ENCODE measurements at places on chromosomes 3 and 15. TPM values are rescaled to one million over a fixed set of nuclear protein-coding genes. Genes with fewer than 3 reads are reported as not detected.

The SAXO2 gene
- 0.51 TPM for total RNA-seq

The ANKDD1A gene
- 11.7 TPM for total RNA-seq

The MUC4 gene
- total RNA-seq = not detected

The GOLGA8M gene
- total RNA-seq = 1.8 TPM

The SPINK8 gene
- total RNA-seq = not detected

The MINAR1 gene
- 0.70 TPM for total RNA-seq

The EFHB gene
- 0.58 TPM for total RNA-seq

The TTLL13 gene
- 0.23 TPM for total RNA-seq

The MKRN2OS gene
- not detected for total RNA-seq

The HACL1 gene
- total RNA-seq = 10.6 TPM

The LRTM1 gene
- total RNA-seq = not detected

The FRG2C gene
- total RNA-seq = not detected

The HIGD2B gene
- not detected for total RNA-seq

The TP63 gene
- not detected for total RNA-seq

The FBXO40 gene
- total RNA-seq = not detected

The ERC2 gene
- total RNA-seq = not detected

The CLEC3B gene
- 119 TPM for total RNA-seq

The SPSB4 gene
- not detected for total RNA-seq

The ASB14 gene
- not detected for total RNA-seq

The ISG20 gene
- total RNA-seq = 2.0 TPM

The KBTBD13 gene
- total RNA-seq = not detected

The REC114 gene
- total RNA-seq = not detected

The MAP6D1 gene
- total RNA-seq = 2.0 TPM

The SCAMP5 gene
- 0.68 TPM for total RNA-seq

The CXCR6 gene
- total RNA-seq = not detected

The STXBP5L gene
- total RNA-seq = 0.70 TPM

The ZNF662 gene
- total RNA-seq = 1.4 TPM

The DGKG gene
- not detected for total RNA-seq

The HRG gene
- not detected for total RNA-seq

The DAZL gene
- not detected for total RNA-seq

The SLC6A1 gene
- not detected for total RNA-seq

The OSTN gene
- total RNA-seq = 5.2 TPM

The BBX gene
- total RNA-seq = 28.1 TPM

The GP5 gene
- under 0.01 TPM for total RNA-seq

The LDHAL6B gene
- total RNA-seq = not detected

The CCDC33 gene
- not detected for total RNA-seq

The LIPH gene
- total RNA-seq = 1.5 TPM

The LMOD3 gene
- not detected for total RNA-seq

The SNTN gene
- total RNA-seq = not detected

The TM4SF18 gene
- under 0.01 TPM for total RNA-seq

The STRIT1 gene
- total RNA-seq = not detected

The CA12 gene
- total RNA-seq = 26.5 TPM

The ALDH1A3 gene
- 28.5 TPM for total RNA-seq

The PODXL2 gene
- total RNA-seq = 4.2 TPM

The SEMA5B gene
- 0.23 TPM for total RNA-seq

The TSEN2 gene
- 6.9 TPM for total RNA-seq

The GRAMD2A gene
- 0.12 TPM for total RNA-seq

The CCR9 gene
- not detected for total RNA-seq

Measured in pericardium fibroblast (primary cell).